Mammary microvascular endothelial cell (primary cell): ENCODE measurements at places on chromosomes 11 and 22. TPM values are rescaled to one million over a fixed set of nuclear protein-coding genes. Genes with fewer than 3 reads are reported as not detected.

Gene GPR83
- not detected in 2 replicates for total RNA-seq

Gene CD3E
- not detected in 2 replicates for total RNA-seq

Gene NAT10
- 33.0 and 33.8 TPM in 2 replicates for total RNA-seq

Gene IGF2
- 0.40 and 1.1 TPM in 2 replicates for total RNA-seq

Gene TEX54
- total RNA-seq: not detected in 2 replicates

Gene NXPE1
- not detected in 2 replicates for total RNA-seq

Gene PNPLA3
- total RNA-seq: 0.25 and 0.40 TPM in 2 replicates

Gene NAV2
- total RNA-seq: 35.3 and 41.5 TPM in 2 replicates

Gene TNKS1BP1
- total RNA-seq: 51.0 and 53.1 TPM in 2 replicates

Gene TIMM10
- 92.7 and 93.9 TPM in 2 replicates for total RNA-seq

Gene FXYD6
- 0.30 TPM in 1 of 2 replicates, not detected in the other for total RNA-seq

Gene RAG2
- total RNA-seq: not detected in 2 replicates

Gene EFEMP2
- 29.5 and 33.7 TPM in 2 replicates for total RNA-seq

Gene PARVA
- 41.8 and 42.5 TPM in 2 replicates for total RNA-seq
